ENCODE measurements at places on chromosomes 7 and 10. TPM values are rescaled to one million over a fixed set of nuclear protein-coding genes. Genes with fewer than 3 reads are reported as not detected.

Gene POM121C
- total RNA-seq, result 4.5 TPM

Gene OR2A5
- not detected for total RNA-seq

Gene TDRD1
- total RNA-seq, result not detected

Gene CALY
- not detected for total RNA-seq

Data from dermis microvascular lymphatic vessel endothelial cell (primary cell).